Activated T-helper 17 cell treated with anti-CD3 and anti-CD28 coated beads, Interleukin-2, amount 50 U/mL, for 72 hours (primary cell): ENCODE measurements at places on chromosomes 3 and 15. TPM values are rescaled to one million over a fixed set of nuclear protein-coding genes. Genes with fewer than 3 reads are reported as not detected.

Gene TLR9
- total RNA-seq: 0.93 TPM

GRCh38 chr15:83845230-83845629, 191.3 kb downstream of the ADAMTSL3 start:
- no peak for ATAC-seq

DNA sequence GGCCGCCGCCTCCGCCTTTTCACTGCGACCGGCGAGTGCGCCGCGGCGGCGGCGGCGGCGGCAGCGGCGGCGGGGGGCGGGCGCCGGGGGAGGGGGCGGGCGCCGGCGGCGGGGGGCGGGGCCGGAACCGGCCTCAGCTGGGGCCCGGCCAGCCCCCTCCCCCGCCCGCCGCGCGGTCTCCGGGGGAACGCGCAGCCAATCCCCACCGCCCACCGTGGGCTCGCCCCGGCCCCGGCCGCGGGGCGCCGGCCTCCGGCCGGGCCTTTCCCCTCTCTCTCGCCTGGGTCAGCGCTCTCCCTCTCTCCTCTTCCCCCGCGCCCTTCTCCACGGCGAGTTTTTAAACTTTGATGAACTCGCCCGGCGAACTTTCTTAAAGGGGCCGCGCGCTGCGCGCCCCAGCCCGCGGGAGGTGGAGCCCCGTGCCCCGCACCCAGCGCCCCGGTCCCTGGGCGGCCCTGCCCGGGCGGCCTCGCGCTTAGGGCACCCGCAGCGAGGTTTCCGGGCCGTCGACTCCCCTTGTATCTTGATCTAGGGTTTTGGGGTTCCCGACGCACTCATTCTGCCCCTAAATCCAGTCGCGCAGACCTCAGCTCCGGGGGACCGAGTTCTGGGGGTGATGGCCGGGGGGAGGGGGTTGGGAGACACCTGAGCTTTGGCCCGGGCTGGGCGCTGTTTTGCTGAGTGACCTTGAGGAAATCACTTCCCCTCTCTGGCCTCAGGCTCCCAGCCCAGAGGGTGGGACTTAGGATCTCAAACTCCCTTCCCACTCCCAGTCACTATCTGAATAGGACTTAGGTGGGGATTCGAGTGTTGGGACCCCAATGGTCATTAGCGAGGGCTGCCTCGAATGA, at the start of gene RBPMS2:
RBPMS2 (minus strand) TSS at position 39 of the 851 bp plus-strand sequence. CDS start 270 bp downstream, outside the sequence.
- ATAC-seq: no peak

DNA sequence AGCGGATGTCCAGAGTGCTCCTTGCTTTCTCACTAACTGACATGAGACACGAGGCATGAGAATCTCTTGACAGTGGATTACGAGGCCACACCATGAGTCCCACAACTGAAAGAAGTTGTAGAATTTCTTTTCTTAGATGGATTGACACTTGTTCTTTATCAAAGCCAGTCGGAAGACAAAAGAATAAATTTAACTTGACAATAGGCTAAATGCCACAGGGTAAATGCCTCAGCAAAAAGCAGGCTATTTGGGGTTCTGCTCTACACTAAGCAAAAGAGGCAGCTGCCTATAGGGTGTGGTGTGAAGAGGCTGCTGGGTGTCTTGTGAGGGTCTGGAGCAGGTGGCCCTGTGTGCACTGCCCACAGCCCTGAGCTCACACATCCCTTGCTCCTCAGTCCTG, 135.1 kb upstream of the SEMA6D start:
- no peak for ATAC-seq

Gene HIGD2B
- 0.32 TPM for total RNA-seq
